Esophagus muscularis mucosa (tissue), 4 donors: ENCODE measurements at places on chromosomes 2 and 18. TPM values are rescaled to one million over a fixed set of nuclear protein-coding genes. Genes with fewer than 3 reads are reported as not detected.

GRCh38 chr2:168244318-168244717 is 3.1 kb downstream of the STK39 start:
- no peaks in the 10 kb centered on the region for H3K36me3 ChIP-seq
- DNase-seq = no peak
- H3K4me3 ChIP-seq = no peak overlapping the region
- peaks cover 83% of the 10 kb centered on the region for H3K4me1 ChIP-seq
- H3K27me3 ChIP-seq = no peaks in the 10 kb centered on the region

GRCh38 chr18:12326711-12327460 is 18.8 kb downstream of the TUBB6 start:
- H3K27me3 ChIP-seq = no peaks in the 10 kb centered on the region
- no peak for DNase-seq
- no peak overlapping the region for H3K4me3 ChIP-seq
- H3K4me1 ChIP-seq = peaks cover 26% of the 10 kb centered on the region

GRCh38 chr2:8737571-8738175 is 55.8 kb downstream of the ID2 start:
- no peak overlapping the region for H3K4me3 ChIP-seq
- no peak for DNase-seq
- H3K27me3 ChIP-seq = no peaks in the 10 kb centered on the region
- H3K36me3 ChIP-seq = peaks cover 45% of the 10 kb centered on the region
- no peaks in the 10 kb centered on the region for H3K4me1 ChIP-seq

GRCh38 chr18:28820353-28820752 is 643.4 kb upstream of the CDH2 start:
- no peak overlapping the region for H3K4me3 ChIP-seq
- DNase-seq = no peak
- no peaks in the 10 kb centered on the region for H3K27me3 ChIP-seq
- H3K27ac ChIP-seq = no peak overlapping the region
- H3K4me1 ChIP-seq = no peaks in the 10 kb centered on the region
- no peaks in the 10 kb centered on the region for H3K36me3 ChIP-seq

The TNS1 gene
- 1,001 TPM for total RNA-seq
